GM12891 (cell line): ENCODE measurements at places on chromosomes 3 and 15.

- no peak for DNase-seq
Observed at GRCh38 chr3:148083526-148084182, 614.0 kb upstream of the AGTR1 start.

DNA sequence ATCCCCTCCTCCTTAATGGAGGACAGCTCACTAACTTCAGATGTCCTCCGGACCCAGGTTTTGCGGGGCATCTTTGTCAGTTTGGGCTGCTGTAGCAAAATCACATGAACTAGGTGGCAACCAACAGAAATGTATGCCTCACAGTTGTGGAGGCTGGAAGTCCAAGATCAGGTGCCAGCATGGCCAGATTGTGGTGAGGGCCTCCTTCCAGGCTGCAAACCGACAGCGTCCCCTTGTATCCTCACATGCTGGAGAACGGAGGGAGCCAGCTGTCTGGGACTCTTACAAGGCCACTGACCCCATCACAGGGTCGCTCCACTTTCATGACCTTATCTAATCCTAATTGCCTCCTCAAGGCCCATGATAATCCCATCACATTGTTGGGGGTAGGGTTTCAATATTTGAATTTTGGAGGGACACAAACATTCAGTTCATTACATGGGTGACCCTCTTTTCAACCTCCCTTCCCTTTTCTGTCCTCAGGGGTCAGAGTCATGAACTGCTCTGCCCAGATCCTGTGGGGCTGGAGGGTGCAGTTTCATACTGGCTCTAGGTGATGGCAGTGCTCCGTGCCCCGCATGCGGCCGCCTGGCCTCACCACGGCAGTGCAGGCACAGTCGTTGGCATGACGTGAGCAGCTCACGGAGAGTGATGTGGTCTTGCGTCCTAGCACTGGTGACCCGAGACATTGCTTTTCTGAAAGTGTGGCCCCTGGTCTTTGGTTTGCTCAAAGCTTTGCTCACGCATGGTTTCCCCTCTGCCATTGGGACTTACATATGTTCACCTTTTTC is 58.4 kb downstream of the DNASE1L3 start:
- no peak for DNase-seq

- no peak for DNase-seq
Observed at GRCh38 chr3:143419611-143420010, 300.0 kb downstream of the CHST2 start.

GRCh38 chr3:187896646-187897045 is 151.4 kb upstream of the BCL6 start:
- DNase-seq = no peak
